ENCODE measurements at places on chromosomes 12 and 14.

- DNase-seq: no peak
Observed at GRCh38 chr12:50099302-50100008, 4.4 kb upstream of the GPD1 start.

DNA sequence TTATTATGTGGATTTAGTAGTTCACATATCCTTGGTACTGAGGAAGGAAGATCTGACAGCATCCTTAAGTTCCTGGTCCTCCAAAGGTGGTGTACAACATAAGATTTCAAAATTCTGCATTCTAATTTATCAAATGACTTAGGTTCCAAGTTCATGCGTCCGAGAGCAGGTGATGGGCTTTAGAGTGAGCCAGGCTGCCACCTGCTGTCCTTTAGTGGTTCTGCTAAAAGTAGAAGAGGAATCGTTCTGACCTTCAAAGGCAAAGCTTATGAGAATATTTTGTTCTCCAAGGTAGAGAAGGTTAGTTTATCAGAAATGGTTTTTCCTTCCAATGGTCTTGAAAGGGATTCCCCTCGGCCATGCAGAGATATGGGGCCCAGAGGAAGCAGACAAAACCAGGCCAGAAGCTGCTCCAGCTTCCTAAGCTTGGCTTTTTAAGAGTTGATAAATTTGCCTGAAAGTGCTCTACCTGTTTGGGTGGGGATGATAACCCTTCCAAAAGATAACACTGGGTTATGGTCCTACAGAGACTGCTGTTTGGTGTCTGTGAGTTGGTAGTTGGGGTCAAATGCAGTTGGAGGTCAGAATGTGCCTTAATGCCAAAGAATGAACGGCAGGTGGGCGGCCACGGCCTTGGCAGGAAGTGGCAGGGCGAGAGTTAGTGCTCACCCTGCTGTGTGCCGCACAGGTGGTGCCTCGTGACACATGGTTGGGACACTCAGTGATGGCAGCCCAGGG lies 29.1 kb upstream of the LRTM2 start:
- DNase-seq: peak; percentile 57

DNA sequence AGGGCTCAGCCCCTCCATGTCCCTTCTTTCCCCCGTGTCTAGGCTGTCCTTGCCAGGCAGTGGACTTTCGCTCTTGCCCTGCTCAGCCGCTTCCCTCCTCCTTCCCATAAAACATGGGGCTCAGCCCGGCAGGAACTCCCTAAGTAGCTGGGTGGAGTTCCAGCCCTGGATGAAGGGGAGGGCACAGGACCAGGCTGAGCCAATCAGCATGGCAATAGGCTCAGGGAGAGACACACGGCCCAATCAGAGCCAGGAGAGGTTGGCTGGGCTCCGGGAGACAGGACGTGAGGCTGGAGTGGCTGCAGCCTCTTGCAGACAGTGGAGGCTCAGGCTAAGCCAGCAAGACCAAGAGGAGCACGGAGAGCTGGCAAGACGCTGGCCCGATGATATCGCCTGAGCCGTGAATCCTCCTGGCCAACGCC lies 54.3 kb downstream of the GALNT9 start:
- peak; percentile 68 for DNase-seq

- DNase-seq: no peak
Observed at GRCh38 chr14:28709571-28710305, 56.8 kb upstream of the FOXG1 start.

- no peak for DNase-seq
Observed at GRCh38 chr12:66653796-66654195, 25.1 kb downstream of the GRIP1 start.

GRCh38 chr14:34981743-34982420 lies 910 bp upstream of the SRP54 start:
- peak; percentile 34 for DNase-seq

GRCh38 chr14:55332654-55333570 lies 61.7 kb downstream of the FBXO34 start:
- DNase-seq: no peak

GRCh38 chr14:70052990-70053389 lies 135.8 kb downstream of the SLC8A3 start:
- DNase-seq: peak; percentile 56

DNA sequence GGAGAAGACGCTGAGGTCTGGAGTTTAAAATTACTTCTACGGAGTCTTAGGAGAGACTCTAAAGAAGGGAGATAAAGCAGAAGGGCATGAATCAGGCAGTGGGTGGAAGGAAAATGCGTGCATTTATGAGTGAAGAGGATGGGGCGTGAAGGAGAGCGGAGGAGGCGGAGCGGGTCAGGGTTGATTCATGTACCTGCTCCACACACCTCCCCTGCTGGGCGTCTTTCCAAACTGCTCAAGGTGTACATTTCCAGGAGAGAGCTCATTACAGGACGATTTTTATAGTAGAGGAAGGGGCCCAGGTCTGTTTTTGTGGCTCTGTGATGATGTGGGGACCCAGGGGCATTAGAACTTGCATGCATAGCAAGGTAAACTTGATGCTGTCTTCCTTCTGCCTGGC lies 65.0 kb upstream of the ASPG start:
- no peak for DNase-seq

DNA sequence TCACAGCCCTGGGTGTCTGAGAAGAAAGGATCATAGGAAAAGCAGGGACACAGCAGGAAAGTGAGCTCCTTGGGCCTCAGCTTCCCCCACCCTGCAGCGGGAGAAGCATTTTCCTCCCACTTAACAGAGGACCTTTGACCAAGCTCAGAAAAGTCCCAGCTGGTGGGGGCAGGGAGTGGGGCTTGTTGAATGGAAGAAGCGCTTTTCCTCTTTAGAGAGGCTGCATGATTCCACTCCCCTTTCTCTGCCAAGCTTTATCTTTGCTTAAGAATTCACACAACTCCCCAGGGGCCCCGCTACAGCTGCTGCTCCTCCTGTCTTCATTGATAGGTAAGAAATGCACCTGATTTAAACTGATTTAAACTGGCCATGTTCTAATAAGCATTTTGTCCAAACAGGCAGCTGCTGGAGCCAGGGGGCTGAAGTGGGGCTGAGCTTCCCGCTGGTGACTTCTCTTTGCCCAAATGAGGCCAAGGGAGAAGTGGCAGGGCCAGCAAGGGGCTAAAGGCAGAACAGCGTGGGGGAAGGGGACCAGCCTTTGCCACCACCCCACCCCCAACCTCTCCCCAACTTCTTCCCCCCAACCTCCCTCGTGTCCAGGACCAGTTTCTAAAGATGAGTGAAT lies 1.7 kb upstream of the PAPLN start:
- DNase-seq: no peak

DNA sequence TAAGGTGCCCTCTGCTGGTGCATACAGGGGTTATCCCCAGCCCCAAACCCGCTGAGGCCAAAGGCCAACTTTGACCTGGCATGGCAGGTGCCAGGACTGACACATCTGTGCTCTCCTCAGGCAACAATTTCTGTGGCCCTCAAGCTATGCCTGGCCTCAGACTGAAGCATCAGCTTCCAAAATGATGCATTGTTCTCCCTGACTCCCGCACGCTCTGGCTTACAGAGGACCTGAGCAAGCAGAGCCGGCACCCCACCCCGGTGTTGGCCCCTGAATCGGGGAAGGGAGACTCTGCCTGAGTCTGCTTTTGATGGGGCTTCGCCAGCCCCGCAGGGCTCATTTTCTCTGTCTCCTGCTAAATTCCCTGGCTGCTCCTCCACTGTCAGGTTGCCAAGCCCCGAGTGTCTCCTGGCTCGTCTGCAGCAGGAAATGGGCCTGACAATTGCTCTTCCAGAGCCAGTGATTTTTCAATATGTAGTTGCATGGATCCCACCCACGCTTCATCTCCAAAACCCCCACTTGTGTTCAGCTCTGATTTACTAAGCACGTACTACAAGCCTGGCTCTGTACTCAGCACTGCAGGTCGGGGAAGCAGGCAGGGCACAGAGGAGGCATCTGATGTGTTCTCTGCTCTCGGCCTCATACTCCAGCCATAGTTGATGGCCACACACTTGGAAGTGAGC lies 126.1 kb downstream of the SLC38A6 start:
- no peak for DNase-seq

DNA sequence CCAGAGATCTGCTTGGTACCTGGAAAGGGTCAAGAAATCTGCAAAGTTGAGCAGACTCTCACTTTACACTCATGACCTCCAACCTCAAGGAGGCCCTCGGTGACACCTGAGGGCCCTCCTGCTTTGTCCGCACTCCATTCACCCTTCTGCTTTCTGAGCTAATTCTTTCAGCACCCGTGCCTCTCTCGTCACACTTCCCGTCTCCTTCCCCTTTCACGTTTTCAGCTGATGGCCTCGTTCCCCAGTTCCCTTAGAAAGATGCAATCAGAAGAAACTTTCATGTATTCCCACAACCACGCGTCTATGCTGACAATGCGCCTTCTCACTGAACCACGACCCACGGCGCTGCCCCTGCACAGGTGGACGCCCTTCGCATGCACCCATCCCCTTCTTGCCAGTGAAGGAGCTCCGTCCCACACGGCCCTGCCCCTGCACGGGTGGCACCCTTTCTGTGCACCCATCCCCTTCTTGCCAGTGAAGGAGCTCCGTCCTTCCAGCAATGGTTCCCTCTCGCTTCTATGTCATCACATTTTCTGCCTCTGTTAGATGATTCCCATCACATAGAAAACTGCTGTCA lies 340.1 kb upstream of the FKBP4 start:
- no peak for DNase-seq

GRCh38 chr12:82300611-82301010 lies 57.6 kb downstream of the CCDC59 start:
- no peak for DNase-seq
